ENCODE measurements at places on chromosomes 2 and 18.

DNA sequence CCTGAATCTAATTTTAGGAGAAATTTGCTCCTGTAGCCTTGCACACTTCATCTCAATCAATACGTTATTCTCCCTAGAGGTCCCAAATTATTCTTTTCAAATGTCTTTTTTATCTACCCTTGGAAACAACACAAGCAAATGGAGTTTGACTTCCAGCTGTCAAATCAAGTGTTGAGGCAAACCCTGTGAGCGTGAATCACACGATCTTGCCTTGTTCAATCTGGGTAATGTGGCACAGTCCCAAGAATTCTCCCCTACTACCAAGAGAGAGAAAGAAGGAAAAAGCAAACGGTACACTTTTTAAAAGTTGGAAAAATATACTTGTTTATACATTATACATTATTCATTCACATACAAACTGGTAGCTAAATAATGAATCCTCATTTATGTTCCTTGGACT, 2035.3 kb upstream of the CELF4 start:
- no peak for DNase-seq

- DNase-seq, result no peak
Measured at GRCh38 chr18:49726675-49726963, 86.7 kb downstream of the ACAA2 start.

GRCh38 chr18:59273759-59274532, 692 bp upstream of the RAX start:
- no peak for DNase-seq

GRCh38 chr2:236360496-236360895, 96.3 kb upstream of the ASB18 start:
- no peak for DNase-seq

- DNase-seq, result peak; percentile 18
Measured at GRCh38 chr2:232668805-232669444, 28.2 kb upstream of the GIGYF2 start.

DNA sequence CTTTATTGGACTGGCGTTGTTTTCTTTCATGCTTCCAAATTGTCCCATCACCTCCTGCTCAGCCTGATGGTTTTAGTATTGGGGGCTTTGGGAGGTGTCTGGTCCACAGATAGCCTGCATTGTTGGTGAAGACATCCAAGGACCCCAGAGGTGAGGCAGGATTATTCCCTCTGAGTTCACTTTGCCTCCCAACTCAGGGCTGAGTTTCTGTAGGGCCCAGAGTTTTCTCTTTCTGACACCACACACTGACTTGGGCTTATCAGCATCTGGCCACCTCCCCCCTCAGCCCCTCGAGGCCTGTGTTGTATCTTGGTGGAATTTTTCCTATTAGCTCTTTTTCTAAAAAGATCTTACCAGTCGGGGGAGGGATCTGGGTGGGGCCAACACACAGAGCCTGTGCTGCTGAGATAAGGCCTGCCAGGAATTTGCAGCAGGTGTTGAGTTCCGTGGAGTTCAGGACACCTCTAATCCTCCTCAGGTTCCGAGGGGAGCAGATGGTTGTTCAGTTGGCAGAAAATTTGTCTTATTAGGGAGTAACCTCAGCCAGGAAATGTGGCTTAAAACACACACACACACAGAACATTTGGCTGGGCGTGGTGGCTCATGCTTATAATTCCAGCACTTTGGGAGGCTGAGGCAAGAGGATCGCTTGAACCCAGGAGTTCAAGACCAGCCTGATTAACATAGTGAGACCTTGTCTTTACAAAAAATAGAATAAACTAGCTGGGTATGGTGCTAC, 7.3 kb downstream of the EMILIN2 start:
- no peak for DNase-seq

GRCh38 chr2:43240766-43241150, 14.4 kb upstream of the ZFP36L2 start:
- DNase-seq, result no peak

DNA sequence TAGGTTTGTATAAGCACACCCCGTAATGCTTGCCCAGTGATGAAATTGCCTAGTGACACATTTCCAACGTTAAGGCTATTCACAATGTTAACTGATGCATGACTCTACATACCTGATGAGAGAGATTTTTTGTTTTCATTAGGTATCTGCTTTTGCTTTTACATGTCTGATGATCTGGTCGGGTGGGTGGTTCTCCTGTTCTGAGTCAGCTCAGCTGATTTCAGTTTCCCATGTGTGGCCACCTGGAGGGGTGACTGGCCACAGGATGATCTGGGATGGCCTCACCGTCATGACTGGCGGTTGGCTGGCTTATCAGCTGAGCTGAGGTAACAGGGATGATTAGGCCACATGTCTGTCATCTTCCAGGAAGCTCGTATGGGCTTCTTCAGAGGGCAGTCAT, 33.8 kb upstream of the ACYP2 start:
- no peak for DNase-seq

GRCh38 chr2:230891064-230891463, 26.3 kb downstream of the ITM2C start:
- no peak for DNase-seq

GRCh38 chr2:196917802-196918201, 8.7 kb downstream of the PGAP1 start:
- DNase-seq, result no peak

DNA sequence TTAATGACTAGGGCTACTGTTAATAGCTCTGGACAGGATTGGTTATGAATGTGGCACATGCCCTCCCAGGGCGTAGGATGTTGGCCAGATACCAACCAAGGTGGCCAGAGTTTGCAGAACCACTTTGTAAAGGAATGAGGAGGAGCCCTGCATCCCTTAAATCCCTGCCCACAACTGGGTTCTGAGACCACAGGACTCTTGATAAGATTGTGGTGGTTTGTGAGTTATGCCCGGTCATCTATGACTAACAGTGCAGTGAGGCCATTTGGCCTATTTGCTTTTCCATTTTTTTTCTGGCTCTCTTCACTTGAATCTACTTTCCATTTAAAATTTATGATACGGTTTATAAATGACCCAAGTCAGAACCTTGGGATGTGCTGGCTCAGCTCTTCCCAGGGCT, 294.5 kb downstream of the PRKCE start:
- DNase-seq, result no peak

DNA sequence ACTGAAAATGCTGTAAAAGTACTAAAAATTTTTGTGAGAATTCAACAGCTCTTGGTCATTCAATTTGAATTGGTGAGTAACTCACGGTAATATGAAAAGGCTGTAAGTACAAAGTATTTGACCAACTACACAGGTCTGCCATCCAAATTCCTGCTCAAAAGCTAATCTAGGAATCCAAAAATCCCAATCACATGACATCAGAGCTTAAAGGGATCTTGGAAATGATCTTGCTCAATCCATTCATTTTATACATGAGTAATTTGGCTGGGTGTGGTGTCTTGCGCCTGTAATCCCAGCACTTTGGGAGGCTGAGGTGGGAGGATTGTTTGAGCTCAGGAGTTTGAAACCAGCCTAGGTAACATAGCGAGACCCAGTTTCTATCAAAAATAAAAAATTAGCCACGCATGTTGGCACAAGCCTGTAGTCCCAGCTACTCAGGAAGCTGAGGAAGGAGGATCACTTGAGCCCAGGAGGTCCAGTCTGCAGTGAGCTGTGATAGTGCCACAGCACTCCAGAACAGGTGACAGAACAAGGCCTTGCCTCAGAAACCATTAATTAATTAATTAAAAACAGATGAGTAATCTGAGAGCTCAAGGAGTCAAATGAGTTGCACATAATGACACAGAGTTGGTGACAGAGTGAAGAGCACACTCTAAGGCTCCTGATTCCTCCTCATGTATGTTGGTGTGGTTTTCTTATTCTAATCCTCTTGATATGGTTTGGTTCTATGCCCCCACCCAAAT, 19.8 kb downstream of the SPIRE1 start:
- DNase-seq, result no peak

DNA sequence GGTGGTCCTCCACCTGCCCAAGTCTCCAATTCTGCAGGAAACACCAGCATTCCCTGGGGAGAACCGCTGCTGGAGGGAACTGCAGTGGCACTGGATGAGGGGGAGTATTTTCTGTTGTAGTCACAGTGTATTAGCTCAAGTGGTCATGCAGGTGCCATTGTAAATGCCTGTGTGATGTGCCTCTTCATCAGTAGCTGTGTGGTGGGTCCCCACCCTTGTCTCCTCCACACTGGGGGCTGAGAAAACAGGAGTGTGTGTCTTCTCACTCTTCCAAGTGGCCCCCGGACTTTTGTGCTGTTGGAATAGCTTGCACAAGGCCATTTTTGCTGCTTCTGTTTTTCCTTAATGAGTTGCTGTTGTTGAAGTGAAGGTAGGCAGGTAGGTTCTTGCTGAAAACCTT, 8.7 kb downstream of the NCK2 start:
- DNase-seq, result no peak

GRCh38 chr2:85888020-85888683, 638 bp downstream of the ST3GAL5 start:
- no peak for DNase-seq

GRCh38 chr18:47799376-47799775, 131.1 kb downstream of the SMAD2 start:
- DNase-seq, result no peak

- DNase-seq, result no peak
Measured at GRCh38 chr2:58376592-58376991, 135.5 kb upstream of the FANCL start.

DNA sequence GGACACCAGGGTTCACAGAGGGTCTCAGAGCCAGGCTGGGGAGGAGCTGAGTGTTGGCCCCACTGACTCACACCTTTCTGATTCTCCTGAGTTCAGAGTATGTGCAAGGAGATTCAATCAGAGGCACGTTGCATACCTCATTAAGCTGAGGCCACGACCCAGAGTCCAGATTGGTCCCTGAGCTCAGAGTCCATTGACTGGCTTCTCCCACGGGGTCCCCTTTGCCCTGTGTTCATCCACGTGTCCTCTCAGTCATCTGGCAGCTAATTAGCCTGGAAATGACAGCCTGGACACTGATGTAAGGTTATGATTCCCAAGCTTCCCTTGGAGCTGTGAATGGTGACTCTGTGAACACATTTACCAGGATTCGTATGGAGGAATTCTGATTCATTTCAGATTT, 267.2 kb downstream of the SH3BP4 start:
- no peak for DNase-seq

GRCh38 chr2:86105252-86105968, at the start of gene POLR1A:
Gene POLR1A, minus strand, starts transcription at chr2:86105886. Its CDS starts 110 bp downstream, at chr2:86105776.
- peak; percentile 89 for DNase-seq

- DNase-seq, result no peak
Measured at GRCh38 chr2:172375251-172375650, 52.1 kb upstream of the ITGA6 start.

DNA sequence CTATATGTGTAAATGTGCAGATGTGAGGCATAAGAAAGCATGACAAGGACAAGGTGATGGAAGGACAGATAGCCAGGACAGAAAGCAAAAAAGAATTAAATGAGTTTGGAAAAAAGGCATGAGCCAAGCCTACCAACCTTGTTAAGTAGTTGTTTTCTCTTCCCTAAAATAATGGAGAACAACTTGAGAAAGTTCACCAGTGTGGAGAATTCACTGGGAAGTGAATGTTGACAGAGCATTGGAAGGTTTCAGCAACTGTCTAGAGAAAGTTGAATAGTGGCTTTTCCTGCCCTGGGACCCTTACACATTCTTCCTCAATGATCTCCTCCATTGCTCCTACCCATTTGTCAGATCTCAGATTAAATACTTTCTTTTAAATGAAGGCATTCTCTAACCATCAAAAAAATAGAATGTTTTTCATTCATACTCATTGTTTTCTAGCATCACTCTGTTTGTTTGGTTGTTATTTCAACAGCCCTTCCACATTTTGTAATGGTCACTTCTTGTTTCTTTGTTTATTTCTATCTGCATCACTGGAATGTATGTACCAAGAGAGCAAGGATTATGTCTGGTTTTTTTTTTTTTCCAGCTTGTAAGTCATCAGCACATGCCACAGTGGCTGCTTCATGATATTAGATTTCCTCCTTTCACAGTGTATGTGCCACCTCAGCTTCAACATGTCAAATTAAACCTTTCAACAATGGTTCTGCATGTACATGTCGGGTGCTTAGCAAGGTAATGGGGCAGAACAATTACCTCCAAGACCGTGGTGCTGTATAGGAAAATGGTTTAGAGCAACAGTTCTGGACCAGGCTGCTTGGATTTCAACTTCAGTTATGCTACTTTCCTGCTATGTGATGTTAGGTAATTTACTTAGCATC, 586.0 kb upstream of the VRK2 start:
- no peak for DNase-seq

DNA sequence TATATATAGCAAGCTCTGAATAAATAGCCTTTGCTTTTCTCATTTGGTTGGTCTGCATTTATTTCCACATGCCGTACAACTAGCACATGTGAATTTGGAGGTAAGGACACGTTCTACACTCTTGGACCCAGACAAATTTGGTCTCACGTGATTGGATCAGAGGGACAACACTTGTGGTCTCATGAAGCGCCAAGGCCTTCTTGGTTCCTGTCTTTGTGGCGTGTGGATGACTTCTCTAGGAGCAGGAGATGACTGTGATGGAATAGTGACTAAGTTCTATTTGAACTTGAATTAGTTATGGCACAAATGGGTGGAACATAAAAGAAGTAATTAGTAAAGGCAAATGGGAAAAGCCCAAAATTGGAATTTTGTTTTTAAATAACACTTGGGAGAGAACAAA, 206.9 kb downstream of the BCL2 start:
- no peak for DNase-seq

DNA sequence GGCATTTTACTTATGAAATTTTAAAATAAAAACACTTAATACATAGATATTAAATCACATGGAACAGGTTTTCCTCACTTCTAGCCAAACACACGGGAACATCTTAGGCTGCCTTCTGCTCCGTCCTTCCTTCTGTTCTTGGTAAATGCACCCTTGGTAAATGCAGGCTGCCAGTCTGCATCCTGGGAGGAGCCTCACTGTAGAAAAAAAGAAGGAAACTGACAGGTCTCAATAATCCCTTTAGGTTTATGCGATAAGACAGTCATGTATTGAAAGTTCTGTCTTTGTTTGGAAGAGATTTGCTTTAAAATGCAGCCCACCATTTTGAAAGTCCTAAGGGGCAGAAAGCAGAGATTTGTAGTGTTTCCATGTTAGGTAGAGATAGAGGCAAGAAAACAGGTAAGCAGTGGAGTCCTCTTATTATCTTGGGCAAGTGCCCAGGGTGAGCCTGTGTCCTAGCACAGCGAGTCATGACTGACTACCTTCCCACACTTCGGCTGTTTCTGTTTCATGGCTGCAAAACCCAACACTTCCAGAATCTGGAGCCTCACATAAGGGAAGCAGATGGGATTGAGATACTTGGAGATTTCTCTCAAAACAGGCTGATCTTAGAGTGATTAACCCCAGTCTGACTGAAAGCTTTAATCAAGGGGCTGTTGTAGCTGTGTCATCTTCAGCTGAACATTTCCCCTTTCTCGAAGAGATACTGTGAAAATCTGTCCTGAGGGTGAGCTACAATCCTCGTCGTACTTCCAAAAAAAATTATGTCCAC, 131.4 kb upstream of the MAP3K20 start:
- no peak for DNase-seq

DNA sequence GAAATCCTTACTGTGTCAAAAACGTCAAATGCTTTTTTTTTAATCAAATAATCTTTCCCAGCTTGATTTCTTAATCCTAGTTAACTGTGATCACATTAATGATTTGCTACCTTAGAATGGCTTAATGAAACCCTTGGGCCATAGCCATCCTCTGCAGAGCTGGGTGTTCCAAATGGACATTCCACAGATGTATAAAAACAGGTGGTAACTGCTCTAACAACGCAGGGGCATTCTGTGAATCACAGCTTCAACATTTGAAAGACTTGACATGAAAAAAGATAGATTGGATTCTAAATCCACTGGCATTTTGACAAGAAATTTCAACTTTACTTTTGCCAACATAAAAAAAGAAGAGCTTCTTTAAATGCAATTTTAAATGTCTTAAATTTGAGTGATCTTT, 69.8 kb upstream of the RASGRP3 start:
- no peak for DNase-seq

Measured in iPS DF 6.9 (cell line).